ENCODE measurements at places on chromosomes 2 and 18. TPM values are rescaled to one million over a fixed set of nuclear protein-coding genes. Genes with fewer than 3 reads are reported as not detected.

- DNase-seq, result no peak
Measured at GRCh38 chr2:203301667-203302066, 26.5 kb upstream of the ABI2 start.

RGPD6 gene
- 5.0 TPM for total RNA-seq

DNA sequence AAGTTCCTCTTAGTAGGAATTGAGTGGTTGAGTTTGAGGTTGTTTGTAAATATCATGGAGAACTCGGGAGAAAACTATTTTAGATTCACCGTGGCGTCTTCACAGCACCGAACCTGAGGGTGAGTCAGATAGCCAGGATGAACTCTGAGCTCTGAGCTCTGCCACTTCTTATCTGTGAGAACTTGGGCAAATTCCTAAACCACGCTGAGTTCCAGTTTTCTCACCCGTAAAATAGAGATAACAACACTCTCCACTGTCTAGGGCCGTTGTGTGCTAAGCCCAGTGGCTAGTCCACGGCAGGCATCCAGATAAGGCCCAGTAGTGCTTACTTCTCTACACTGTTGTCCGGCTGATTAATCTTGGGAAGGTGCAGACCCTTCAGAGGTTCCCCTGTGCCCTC is 7.0 kb downstream of the KIF5C start:
- DNase-seq, result no peak

- DNase-seq, result no peak
Measured at GRCh38 chr18:6132751-6133368, 237.5 kb upstream of the TMEM200C start.

- no peak for DNase-seq
Measured at GRCh38 chr2:179354739-179355537, 90.3 kb upstream of the SESTD1 start.

DNA sequence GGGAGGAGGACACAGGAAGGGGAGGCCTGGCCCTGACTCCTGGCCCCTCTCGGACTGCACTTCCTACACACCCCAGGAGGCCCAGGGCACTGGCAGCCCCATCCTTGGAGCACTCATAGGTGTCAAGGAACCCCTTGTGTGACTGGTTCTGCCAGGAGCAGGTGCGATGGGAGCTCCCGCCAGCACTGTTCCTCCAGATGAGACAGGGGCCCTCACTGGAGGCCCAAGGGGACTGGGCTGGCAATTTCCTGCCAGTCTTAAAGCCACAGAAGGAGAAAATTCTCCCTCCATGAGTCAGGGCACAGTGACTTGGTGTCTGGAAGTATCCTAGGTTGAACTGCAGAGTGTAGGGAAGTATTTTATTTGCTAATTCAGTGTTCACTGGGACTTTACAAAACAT is 42.8 kb upstream of the MAL start:
- DNase-seq, result no peak

DNA sequence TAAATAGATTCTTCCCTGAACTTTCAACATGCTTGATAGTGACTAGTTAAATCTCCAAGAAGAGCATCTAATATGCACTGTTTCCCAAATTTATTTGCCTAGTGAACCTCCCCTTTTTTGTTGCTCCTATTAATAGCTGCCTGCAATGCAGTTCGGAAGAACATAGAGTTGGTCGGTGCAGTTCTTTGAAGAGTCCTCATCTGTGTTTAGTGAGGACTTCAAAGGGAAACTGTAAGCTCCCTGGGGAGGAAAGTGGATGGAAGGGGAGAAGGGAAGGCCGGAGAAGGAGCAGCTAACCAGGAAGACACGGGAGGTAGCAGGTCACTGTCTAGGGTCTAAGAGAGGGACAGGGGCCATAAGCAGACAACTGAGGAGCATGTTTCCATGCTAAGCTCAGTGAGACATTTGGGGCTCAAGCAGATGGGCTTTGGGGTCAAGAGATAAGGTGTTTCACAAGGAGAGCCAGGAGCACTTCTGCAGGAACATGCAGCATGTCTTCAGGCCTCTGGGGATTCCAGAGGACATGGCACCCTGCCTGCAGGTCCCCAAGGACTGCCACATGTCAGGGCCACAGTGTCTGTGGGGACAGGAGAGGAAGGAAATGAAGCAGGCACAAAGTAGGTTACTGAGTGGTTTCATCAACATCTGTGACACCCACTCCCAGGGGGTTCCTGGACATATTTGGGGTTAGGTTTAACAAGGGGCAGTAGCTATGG is 48.7 kb upstream of the ANXA4 start:
- no peak for DNase-seq

PLEKHA3 gene
- total RNA-seq, result 36.4 TPM

CRYGD gene
- not detected for total RNA-seq

DNA sequence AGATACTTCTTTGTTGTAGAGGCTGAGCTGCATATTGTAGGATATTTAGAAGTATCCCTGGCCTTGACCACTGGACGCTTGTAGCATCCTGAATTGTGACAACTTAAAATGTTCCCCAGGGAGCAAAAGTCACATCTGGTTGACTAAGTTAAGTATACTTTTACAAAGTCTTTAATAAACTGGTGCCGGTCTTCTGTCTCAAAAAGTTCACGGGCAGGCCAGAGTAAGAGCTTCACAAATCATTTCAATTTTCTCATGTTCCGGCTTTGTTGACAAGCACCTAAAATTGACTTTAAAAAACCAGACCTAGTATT is 18.4 kb downstream of the ATP8B1 start:
- no peak for DNase-seq

CXCR4 gene
- total RNA-seq, result 3.1 TPM

- DNase-seq, result peak; percentile 63
Measured at GRCh38 chr2:15038366-15039364, 406.1 kb downstream of the LRATD1 start.

ALPG gene
- total RNA-seq, result not detected

PRKD3 gene
- total RNA-seq, result 12.6 TPM

- no peak for DNase-seq
Measured at GRCh38 chr2:72917138-72917876, at the start of gene EMX1. Gene EMX1, plus strand, starts transcription at chr2:72917519. Its CDS starts 334 bp downstream, at chr2:72917853.

DNA sequence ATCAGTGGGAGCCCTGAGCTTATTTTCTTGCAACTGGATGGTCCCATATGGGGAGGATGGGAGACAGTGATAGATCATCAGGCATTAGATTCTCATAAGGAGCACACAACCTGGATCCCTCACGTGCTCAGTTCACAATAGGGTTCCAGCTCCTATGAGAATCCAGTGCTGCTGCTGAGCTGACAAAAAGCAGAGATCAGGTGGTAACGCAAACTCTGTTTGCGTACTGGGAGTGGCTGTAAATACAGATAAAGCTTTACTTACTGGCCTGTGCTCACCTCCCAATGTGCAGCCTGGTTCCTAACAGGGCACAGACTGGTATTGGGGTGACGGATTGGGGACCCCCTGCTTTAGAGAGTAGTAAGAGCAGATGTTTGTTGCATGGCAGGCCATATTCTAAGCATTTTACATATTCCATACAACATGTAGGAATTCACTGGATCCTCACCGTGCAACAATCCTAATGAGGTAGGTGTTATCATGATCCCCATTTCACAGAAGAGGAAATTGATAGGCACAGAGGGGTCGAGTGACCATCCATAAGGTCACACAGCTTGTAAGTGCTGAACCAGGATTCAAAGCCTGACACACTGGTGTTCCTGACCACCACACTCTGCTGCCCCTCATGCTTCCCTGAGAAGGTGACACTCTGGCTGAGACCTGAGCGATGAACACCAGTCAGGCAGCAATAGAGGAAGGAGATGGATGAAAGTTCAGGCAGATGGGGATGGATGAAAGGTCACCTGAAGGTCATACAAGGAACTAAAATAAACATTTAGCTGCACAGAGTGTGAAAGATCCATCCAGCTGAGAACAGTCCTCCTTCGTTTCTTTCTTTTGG is 15.7 kb upstream of the MAT2A start:
- DNase-seq, result no peak

GRCh38 chr2:96685577-96686459 is 43.3 kb downstream of the FER1L5 start:
- no peak for DNase-seq

SMAD7 gene
- 12.0 TPM for total RNA-seq

- DNase-seq, result no peak
Measured at GRCh38 chr2:139924070-139924469, 1143.9 kb upstream of the NXPH2 start.

DNA sequence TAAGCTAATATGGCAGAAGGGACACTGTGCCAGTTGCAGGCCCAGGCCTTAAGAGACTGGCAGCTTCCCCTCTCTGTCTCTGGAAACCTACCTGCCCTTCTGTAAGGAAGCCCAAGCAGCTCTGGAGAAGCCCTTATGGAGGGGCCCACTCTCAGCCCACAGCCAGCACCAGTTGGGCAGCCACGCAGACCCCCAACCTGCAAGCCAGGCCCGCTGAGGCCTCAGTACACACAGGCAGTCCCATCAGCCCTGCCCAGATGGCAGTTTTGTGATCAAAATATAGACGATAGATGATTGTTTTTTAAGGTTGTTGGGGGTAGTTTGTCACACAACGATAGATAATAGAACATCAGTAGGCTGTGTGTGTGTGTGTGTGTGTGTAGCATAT is 36.8 kb upstream of the ALPP start:
- DNase-seq, result peak; percentile 31

GRCh38 chr18:55234366-55235093 is 275.3 kb upstream of the CCDC68 start:
- DNase-seq, result peak; percentile 69

GRCh38 chr2:178804791-178805190 is 2.4 kb downstream of the TTN start:
- DNase-seq, result no peak

DNA sequence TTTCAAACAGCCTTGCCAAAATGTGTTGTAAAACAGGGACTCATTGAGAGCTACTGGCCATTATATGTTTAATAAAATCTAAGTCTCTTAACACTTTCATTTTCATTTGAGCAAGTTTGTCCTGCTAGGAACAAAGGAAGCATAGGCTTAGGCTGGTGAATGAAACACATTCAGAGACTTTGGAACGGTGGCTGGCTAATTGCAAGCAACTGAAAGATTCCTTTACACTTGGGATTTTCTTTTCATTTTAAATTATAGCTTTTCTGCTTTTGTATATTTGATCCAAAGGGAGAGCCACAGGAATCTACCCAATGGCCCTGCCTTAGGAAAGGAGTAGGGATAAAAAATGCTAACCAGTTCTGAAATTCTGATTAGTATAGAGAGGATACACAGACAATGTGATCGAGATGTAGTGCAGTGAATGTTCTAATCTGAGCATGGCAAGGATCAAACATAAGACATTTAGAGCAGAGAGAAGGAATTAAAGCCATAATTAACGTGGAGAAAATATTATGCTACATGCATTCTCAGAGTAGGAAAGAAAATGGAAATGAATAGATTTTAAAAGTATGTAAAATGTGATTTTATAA is 911.4 kb upstream of the SLC39A10 start:
- no peak for DNase-seq

DNA sequence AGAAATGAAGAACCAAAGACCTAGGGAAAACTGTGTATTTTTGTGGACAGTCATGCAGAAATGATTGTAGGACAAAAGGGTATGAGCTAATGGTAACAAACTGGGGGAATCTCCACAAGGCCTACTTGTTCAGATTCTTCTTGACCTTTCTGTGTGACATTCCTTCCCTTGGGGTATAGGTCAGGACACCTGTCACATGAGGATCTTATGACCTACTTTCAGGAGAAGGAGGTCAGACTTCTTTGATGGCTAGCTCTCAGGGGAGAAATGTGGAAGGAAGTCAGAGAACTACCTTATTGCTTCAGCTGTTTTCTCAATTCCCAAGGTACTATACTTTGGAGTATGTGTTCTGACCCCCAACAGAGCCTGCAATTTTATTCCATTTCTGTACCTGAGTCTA is 40.7 kb upstream of the TANK start:
- no peak for DNase-seq

GRCh38 chr18:45664824-45665763 is 49.8 kb downstream of the SLC14A2 start:
- DNase-seq, result no peak

- DNase-seq, result no peak
Measured at GRCh38 chr18:57436965-57437333, 1.8 kb downstream of the ONECUT2 start.

CAMKMT gene
- total RNA-seq, result 4.6 TPM

GRCh38 chr18:62957885-62958472 is 242.6 kb downstream of the PHLPP1 start:
- DNase-seq, result no peak

DNA sequence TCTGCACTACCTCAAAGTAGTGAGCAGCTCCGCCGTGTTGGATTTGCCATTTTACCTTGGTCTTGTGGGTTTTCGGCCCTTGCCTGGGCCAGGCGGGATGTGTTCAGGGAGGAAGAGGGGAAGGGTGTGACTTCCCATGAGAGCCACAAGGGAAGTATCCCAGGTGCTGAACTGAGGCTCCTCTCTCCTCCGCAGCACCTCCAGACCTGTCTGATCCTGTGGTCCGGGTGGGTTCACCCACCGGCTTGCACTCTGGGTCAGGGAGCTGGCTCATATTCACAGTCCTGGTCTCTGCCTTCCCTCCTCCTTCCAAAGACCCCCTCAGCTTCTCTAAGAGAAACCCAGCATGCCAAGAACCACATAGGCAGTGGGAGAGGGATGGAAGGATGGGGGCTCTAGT is 235.8 kb downstream of the SEPTIN10 start:
- no peak for DNase-seq

Data from Right ventricle myocardium inferior (tissue), 1 donor.